ENCODE measurements at places on chromosomes 12 and 14.

- DNase-seq = no peak
Observed at GRCh38 chr12:126617312-126617711, 1552.1 kb downstream of the AACS start.

DNA sequence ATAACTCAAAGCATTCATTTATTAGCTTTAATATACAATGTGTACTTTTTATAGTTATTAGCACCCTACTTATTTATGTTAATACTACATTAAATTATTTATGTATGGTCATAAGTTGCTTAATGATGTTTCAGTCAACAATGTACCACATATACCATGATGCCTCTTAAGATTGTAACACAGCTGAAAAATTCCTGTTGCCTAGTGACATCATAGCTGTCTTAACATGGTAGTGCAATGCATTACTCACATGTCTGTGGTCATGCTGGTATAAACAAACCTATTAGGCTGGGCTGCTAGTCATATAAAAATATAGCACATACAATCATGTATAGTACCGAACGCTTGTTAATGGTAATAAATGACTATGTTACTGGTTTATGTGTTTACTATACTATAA, 120.4 kb downstream of the ANO6 start:
- no peak for DNase-seq

DNA sequence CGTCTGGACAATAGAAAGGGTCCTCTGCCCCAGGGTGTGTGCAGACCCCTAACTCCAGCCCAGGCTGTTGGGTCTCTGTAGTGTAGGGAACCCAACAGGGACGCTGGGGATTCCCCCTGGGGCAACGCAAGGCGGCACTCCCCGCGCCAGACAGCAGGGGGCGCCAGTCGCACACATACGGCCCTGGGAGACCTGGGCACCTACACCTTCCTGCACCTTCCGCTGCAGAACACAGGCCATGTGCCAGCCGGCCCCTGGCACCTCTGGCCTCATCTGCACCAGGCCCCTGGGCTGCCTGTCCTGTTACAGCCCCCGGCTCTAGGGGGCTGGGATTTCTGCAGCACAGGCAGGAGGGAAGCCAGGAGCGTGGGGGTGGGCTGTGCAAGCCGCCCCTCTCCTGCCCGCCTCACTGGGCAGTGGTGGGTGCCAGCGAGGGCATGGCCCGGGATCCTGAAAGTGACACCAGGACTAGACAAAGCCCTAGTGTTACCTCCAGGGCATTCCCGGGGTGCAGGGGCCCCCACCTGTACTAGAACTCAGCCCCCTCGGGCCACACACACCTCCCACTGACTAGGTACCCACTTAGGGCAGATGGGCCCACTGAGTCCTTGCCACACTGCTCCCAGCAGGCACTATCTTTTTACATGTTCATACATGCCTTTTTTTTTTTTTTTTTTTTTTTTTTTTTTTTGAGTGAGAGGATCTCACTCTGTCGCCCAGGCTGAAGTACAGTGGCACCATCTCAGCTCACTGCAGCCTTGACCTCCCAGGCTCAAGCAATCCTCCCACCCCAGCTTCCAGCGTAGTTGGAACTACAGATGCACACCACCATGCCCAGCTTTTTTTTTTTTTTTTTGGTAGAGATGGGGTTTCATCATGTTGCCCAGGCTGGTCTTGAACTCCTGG, 37.5 kb downstream of the CCNK start:
- DNase-seq = peak; percentile 73

- no peak for DNase-seq
Observed at GRCh38 chr12:7609495-7609894, 56.2 kb downstream of the APOBEC1 start.

GRCh38 chr12:25263594-25263993, 12.9 kb upstream of the KRAS start:
- no peak for DNase-seq

- DNase-seq = no peak
Observed at GRCh38 chr14:55963295-55963694, 154.9 kb upstream of the PELI2 start.

DNA sequence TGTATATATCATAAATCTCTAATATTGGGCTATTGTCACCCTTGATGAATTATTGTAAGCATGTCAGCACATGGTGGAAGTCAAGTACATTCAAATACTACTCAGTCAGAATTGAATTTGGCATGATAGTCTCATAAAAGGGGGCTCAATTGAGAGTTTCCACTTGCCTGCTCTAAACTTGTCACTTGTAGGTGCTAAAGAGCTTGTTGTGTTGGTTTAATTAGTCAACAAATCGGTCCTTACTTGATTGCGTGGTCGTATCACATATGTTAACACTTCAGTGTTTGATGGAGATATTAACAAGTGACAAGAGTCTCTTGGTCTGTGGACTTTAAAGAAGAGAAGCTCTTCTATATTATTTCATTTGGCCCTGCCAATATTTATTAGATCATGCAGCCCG, 81.1 kb downstream of the NKX2-1 start:
- DNase-seq = no peak

- DNase-seq = no peak
Observed at GRCh38 chr12:71849109-71849851, 9.7 kb downstream of the TBC1D15 start.

DNA sequence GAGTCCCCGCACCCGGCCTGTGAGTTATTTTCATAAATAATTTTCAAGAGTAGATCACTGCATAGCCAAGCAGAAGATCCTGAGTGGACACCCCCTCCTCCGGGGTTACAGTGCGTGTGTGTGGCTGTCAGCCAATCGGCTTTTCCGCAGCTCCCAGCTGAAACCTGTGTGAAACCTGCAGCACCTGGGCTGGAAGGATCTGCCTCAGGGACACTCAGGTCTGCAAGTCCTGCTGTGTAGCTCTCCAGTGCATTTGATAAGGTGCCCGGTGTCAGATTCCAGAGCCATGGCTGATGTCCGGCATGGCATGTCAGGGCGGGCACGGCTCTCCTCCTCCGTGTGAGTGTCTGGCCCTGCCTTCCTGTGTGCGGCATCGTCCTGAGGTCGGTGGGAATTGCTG, 124.8 kb downstream of the GLT1D1 start:
- DNase-seq = no peak

DNA sequence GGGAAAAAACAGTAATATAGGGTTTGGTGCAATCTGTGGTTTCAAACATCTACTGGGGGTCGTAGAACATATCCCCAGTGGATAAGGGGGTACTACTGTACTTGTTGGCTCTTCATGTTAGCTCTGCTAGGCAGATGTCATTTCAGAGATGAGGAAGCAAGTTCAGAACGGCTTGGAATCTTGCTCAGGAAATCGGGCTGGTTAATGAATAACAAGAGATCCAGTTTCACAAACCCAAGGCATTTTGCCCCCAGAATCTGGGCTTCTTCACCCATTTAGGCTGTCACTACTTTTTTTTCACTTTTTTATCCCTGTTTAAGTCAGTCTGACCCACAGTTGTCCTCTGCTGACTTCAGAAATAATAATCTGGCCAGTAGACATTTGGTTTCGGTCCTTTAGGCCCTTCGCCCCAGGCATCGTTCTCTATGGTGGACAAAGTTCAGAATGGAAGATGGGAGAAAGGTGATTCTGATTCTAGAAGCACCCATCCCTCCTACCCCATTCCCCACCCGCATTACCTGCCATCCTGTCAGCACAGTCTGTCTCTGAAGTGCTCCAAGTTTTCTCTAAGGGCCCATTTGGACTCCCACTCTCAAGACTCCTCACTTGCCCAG, 4.5 kb downstream of the SUOX start:
- DNase-seq = no peak

DNA sequence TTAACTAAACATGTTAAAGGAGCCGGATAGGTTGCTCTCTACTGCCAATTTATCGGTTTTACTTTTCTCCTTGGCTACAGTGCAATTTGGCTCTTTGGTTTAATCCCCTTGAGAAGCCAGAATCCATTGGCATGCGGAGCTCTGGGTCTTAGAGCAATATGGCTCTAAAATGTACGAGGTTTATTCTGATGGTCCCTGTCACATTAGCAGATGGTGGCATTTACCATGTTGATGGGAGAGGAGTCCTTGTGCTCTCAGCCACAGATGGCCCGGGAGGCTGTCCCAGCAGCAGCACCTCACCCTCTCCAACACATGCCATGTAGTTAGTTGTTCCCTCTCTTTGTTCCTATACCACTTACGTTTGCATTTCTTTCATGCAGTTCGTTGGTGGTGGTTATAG, 179.7 kb downstream of the RGS6 start:
- no peak for DNase-seq

GRCh38 chr12:44054281-44054680, 218.4 kb downstream of the TMEM117 start:
- no peak for DNase-seq

- no peak for DNase-seq
Observed at GRCh38 chr12:123573870-123574269, 10.5 kb upstream of the TMED2 start.

DNA sequence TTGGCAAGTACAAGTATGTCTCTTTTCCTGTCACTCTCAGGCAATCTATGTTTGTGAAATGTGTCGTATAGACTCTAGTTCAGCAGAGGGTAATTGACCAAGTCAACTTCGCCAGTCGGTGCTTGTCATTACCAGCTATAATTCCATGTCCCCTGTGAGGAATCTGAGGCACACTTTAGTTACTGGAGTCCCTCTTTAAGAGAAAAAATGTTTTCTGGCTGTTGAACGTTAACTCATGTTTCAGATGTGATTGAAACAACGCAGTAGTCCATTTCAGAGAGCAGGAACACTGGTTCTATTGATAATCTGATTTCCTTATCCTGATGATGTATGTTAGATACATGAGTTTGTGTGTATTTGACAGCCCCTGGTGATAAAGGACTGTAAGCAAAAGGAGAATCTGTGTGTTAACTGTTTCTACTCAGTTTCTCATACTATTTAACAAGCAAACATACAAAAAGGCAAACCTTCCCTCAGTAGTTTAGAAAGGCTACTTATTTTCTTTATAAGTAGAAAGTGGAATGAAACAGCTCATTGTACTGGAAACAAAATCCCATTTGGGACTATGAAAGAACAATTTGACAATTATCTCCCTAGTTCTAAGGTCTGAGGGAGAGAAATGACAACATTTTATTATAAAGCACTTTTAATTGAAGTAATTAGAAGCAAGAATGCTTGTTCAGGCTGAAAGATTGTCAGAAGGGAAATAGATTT, 161.1 kb upstream of the TRHDE start:
- DNase-seq = no peak

DNA sequence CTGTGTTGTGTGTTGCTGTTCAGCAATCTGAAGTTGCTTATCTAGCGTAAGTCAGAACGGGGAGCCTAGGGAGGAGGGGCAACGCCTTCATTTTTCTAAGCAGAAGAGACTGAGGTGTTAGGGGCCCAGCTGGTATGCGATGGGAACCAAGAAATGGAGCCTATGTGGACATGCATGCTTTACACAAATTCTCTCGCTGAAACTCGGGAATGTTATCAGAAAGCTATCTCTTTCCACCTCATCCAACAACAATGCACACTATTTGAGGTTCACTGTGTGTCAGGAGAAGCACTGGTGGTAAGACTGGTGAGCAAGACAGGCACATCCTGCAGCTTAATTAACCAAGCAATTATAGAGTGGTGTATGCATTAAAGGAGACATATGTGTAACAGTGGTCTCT, 89.7 kb downstream of the NRXN3 start:
- no peak for DNase-seq

DNA sequence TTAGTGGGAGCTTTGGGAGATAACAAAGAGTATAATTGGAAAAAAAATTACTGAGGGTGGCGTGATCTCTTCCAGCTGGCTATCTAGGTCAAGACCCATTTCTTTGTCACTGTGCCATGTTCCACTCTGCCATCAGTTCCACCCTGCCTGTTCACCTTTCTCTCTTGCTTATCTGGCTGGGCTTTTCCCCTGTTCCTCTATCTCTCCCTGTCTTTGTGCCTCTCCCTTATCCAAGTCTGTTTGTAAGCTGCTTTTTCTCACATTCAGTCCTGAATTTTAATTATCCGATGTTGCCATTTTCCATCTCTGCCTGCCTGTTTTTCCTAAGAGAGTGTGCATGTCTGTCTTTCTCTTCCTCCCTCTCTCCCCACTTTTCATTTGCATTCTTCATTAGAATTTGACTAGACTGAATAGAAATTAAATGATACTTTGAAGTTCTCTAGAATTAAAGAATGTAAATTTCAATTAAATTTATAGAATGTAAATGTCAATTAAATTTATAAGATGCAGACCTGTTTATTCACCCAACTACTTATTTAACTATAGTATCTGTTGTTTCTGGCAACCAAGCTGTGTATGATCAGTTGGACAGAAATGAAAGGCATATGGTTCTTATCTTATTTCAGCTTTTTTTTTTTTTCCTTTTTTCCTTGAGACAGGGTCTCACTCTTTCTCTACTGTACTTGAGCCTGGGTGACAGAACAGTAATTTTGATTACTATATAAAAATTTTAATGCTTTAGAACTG, 40.9 kb upstream of the A2ML1 start:
- no peak for DNase-seq

GRCh38 chr14:38125481-38126037, 82.1 kb upstream of the SSTR1 start:
- no peak for DNase-seq

DNA sequence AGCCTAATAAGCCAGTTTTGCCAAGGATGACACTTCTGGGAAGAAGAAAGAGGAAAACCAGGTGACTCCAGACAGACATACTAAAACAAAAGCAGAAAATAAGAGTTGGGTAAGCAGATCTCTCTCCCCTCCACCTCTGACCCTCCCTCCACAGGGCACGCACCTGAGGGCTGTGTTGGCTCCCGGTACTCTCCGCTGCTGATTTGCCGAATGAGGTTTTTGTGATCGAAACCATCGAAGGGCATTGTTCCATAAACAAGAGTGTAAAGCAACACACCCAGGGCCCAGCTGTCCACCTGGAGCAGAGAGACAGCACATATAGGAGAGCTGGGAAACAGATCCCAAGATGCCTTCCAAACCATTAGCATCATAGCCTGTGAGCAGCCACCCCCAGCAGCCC, 68.1 kb downstream of the NUAK1 start:
- DNase-seq = no peak

GRCh38 chr12:30754383-30754749, 385 bp downstream of the CAPRIN2 start:
- DNase-seq = no peak

DNA sequence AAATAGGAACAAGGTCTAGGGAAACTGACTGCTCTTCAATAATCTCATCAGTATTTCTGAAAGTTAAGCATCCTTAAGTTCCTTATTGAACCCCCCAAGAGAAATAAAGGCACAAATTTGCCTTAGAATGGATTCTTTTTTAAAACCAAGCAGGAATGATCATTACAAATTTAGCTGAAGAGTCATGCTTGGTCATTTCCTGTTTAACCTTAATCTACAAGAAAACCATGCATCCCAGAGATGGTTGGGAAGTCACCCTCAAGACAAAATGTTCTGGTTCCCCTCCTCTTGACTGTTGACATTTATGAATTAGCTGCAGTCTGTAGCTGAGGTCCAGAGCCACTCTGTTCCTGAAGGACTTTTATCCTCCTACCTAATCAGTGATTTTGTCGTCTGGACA, 291.8 kb upstream of the G2E3 start:
- no peak for DNase-seq

GRCh38 chr12:107372229-107372658, 278.9 kb upstream of the CRY1 start:
- peak; percentile 25 for DNase-seq
